ENCODE measurements at places on chromosomes 1 and 21.

DNA sequence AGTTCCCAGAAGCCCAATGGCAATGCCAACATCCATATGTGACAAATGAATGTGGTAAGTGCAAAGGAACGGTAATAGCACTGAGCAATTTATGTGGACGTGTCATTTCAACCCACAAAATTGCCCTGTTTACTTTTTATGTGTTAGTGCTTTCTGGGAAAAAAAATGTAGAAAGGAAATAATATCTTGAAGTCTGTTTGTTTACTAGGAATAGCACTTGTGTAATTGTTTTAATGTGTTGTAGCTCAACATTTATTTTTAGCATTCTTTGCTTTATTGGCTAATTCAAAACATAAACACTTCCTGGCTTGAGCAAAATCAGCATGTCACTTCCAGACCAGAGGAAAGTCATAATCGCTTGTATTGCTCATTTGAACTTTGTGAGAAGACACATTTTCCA lies 224.8 kb upstream of the KCNK2 start:
- DNase-seq = no peak
- no peaks in the 10 kb centered on the region for H3K27me3 ChIP-seq
- no peaks in the 10 kb centered on the region for H3K4me1 ChIP-seq
- H3K36me3 ChIP-seq = no peaks in the 10 kb centered on the region

GRCh38 chr1:245679821-245680780 lies 525.3 kb downstream of the KIF26B start:
- H3K27me3 ChIP-seq = no peaks in the 10 kb centered on the region
- no peak overlapping the region for H3K27ac ChIP-seq
- H3K4me3 ChIP-seq = no peak overlapping the region
- H3K4me1 ChIP-seq = no peaks in the 10 kb centered on the region
- peak; percentile 28 for DNase-seq
- no peaks in the 10 kb centered on the region for H3K36me3 ChIP-seq

- H3K27ac ChIP-seq = no peak overlapping the region
- H3K4me3 ChIP-seq = no peak overlapping the region
- no peak for DNase-seq
- no peaks in the 10 kb centered on the region for H3K4me1 ChIP-seq
- H3K27me3 ChIP-seq = no peaks in the 10 kb centered on the region
- H3K36me3 ChIP-seq = no peaks in the 10 kb centered on the region
These were observed 16.2 kb upstream of the DISC1 start for GRCh38 chr1:231610388-231610787.

GRCh38 chr1:201562659-201563405 lies 23.9 kb downstream of the NAV1 start:
- H3K36me3 ChIP-seq = no peaks in the 10 kb centered on the region
- peak; percentile 77 for DNase-seq
- no peaks in the 10 kb centered on the region for H3K27me3 ChIP-seq
- peak overlapping the region; percentile 79 for H3K27ac ChIP-seq

- no peak for DNase-seq
- H3K27me3 ChIP-seq = no peaks in the 10 kb centered on the region
- H3K4me3 ChIP-seq = no peak overlapping the region
- H3K36me3 ChIP-seq = no peaks in the 10 kb centered on the region
These were observed 213.8 kb downstream of the HHIPL2 start for GRCh38 chr1:222334026-222334680.

DNA sequence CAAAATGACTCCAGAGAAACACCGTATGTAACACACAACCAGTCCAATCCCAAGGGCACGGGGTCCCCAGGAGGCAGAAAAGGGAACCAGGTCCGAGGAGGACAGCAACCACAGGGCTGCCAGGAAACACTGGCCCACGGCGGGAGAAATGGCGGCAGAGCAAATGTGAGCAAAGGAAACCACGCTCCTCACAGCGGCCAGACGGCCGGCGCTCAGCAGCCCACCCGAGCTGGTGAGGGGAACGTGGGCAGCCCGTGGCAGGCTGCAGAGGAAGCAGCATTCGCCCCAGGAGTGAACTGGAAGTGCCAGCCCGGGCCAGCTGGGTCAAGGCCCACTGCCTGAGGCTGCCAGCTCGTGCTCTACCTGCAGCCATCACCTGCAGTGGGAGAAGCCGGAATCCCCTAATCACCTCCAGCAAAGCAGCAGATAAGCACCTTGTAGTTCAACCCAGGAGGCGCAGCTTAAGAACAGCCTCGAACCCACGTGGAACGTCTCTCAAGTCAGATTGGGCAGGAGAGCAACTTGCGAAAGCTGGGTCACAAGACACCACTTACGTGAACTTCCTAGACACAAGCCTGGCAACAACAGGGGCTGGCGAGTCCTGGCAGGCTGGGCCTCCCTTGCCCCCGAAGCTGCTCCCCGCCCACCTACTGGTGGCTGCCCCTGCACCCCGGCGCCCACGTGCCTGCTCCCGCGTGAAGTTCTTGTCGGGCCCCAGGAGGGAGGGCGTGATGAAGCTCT lies 6.7 kb downstream of the SLC19A1 start:
- H3K27ac ChIP-seq = no peak overlapping the region
- no peaks in the 10 kb centered on the region for H3K36me3 ChIP-seq
- peak; percentile 67 for DNase-seq
- no peaks in the 10 kb centered on the region for H3K4me1 ChIP-seq

DNA sequence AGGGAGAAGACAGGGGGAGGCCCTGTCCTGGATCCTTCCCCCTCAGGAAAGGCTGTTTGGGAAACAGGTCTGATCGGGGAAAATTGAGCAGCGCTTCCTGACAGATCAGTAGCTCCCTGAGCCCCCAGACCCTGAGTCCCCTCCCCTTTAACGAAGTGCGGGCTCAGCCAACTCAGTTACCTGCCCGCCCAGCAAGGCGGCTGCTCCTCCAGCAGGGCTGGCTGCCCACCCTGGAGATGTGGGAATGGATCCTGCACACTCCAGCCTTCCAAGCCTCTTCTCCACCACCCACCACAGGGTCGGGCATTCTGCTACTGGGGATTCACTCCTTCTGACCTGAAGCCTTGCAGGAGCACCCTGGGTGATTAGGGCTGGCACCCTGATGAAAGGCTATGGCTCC lies 27.6 kb upstream of the LAPTM5 start:
- DNase-seq = no peak
- H3K4me3 ChIP-seq = no peak overlapping the region
- H3K4me1 ChIP-seq = no peaks in the 10 kb centered on the region
- no peak overlapping the region for H3K27ac ChIP-seq
- no peaks in the 10 kb centered on the region for H3K36me3 ChIP-seq

DNA sequence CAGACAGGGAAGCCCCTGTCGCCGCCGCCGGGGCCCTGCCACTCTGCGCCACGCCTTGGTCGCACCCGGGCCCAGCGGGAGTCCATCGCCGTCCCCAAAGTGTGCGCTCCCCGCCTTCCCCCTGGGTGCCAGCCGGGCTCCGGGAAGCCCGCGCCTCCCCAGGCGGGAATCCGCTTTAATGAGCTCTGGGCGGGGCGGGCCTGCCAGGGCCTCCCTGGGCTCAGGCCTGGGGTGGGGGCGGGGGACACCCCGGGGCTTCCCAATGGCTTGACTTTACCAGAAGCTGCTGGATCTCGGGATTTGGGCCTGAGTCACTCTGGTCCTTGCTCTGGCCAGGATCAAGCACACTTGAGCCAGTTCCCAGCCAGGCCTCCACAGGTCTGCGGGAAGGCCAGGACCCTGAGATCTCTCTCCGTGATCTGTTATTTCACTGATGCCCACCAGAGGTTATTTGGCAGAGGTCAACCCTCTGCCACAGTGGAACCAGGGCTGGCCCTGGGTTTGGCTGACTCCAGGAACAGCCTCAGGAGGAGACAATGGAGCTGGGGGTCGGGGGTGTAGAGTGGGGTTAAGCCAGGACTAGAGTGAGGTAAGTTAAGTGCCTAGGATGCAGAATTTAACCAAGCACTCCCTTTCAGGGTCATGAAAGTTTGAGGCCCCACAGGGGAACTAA lies 178.4 kb upstream of the EDN2 start:
- H3K36me3 ChIP-seq = no peaks in the 10 kb centered on the region
- H3K4me1 ChIP-seq = peaks cover 20% of the 10 kb centered on the region
- H3K4me3 ChIP-seq = peak overlapping the region; percentile 71
- peak overlapping the region; percentile 97 for H3K27ac ChIP-seq

DNA sequence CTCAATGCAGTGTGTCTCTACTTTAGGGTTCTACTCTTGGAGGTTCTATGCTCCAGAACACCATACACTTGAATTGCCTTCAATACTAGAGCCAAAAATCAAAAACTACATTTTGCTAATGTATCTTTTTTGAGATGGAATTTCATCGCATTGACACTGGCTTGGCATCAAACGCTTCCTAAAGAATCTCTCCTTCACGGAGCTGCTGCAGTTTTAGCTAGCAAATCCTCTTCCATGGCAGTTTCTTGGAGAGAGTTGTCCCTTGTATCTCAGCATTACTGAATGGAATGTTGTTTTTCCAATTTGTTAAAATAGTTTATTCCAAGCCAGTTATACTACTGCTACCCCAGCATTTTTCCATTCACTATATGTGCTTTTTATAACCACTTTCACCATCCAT lies 17.7 kb downstream of the SDCCAG8 start:
- no peak for DNase-seq
- no peak overlapping the region for H3K27ac ChIP-seq
- H3K27me3 ChIP-seq = no peaks in the 10 kb centered on the region
- H3K4me3 ChIP-seq = no peak overlapping the region
- H3K36me3 ChIP-seq = peaks cover 11% of the 10 kb centered on the region

GRCh38 chr1:85166351-85166750 lies 34.5 kb downstream of the SYDE2 start:
- H3K27ac ChIP-seq = no peak overlapping the region
- DNase-seq = no peak
- H3K27me3 ChIP-seq = no peaks in the 10 kb centered on the region
- H3K4me3 ChIP-seq = no peak overlapping the region
- no peaks in the 10 kb centered on the region for H3K36me3 ChIP-seq

DNA sequence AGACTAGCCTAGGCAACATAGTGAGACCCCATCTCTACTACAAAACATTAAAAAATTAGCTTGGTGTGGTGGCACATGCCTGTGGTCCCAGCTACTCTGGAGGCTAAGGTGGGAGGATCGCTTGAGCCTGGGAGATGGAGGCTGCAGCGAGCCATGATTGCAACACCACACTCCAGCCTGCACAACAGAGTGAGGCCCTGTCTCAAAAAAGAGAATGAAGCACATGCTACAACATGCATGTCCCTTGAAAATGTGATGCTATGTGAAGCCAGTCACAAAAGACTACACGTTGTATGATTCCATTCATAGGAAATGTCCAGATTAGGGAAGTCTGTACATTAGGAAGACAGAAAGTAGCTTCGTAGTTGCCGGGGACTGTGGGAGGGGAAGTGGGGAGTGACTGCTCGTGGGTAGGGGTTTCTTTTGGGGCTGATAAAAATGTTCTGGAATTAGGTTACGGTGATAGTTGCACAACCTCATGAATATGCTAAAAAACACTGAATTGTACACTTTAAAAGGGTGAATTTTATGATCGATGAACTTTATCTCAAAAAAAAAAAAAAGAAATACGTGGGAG lies 202.1 kb downstream of the KAZN start:
- no peak for DNase-seq
- H3K4me3 ChIP-seq = no peak overlapping the region
- H3K27ac ChIP-seq = no peak overlapping the region
- no peaks in the 10 kb centered on the region for H3K27me3 ChIP-seq
- no peaks in the 10 kb centered on the region for H3K36me3 ChIP-seq

- no peak overlapping the region for H3K27ac ChIP-seq
- no peak overlapping the region for H3K4me3 ChIP-seq
- no peaks in the 10 kb centered on the region for H3K36me3 ChIP-seq
These were observed 89.8 kb downstream of the OLFML2B start for GRCh38 chr1:161933592-161934588.

DNA sequence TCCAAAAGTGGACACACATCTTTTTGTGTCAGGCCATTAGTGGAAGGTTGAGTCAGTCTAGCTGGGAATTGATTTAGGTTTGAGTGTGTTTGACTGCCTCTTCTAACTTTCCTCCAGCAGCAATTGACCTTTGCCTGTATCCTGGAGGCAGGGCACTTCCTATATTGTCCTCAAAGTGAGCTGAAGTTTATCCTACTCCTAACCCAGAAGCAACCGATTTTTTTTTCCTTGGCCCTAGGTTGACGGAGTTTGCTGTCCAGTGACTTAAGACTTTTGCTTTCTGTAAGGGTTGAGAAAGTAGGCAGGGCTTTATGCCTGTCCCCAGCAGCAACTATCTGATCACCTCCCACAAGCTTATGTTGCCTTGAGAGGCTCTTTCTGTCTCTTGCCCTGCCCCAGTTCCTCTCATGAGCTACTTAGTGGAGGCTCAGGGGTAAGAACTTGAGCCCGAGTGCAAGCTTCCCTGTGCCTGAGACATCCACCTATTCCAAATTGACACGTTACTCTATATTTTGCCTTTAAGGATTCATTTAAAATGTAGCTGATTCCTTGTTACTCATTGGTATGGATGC lies 30.9 kb downstream of the SLC35F3 start:
- no peaks in the 10 kb centered on the region for H3K27me3 ChIP-seq
- H3K36me3 ChIP-seq = no peaks in the 10 kb centered on the region
- H3K4me3 ChIP-seq = no peak overlapping the region
- H3K4me1 ChIP-seq = no peaks in the 10 kb centered on the region

GRCh38 chr1:63010913-63011660 lies 227.2 kb downstream of the ATG4C start:
- H3K27me3 ChIP-seq = no peaks in the 10 kb centered on the region
- no peak overlapping the region for H3K4me3 ChIP-seq
- DNase-seq = no peak
- H3K27ac ChIP-seq = no peak overlapping the region

GRCh38 chr1:153390938-153391710 lies at the start of gene S100A8:
TSS of gene S100A8 (minus strand) at chr1:153391073. CDS start at chr1:153390535, 538 bp downstream.
- H3K27ac ChIP-seq = no peak within 1 kb of the TSS
- H3K4me3 ChIP-seq = no peak within 1 kb of the TSS
- H3K27me3 ChIP-seq = no peaks in the 10 kb centered on the region
- DNase-seq = no peak

- no peak for DNase-seq
- H3K36me3 ChIP-seq = no peaks in the 10 kb centered on the region
- no peak overlapping the region for H3K4me3 ChIP-seq
- H3K27ac ChIP-seq = peak overlapping the region; percentile 67
These were observed 44.3 kb upstream of the WNT2B start for GRCh38 chr1:112464501-112464900.

- no peak for DNase-seq
- no peaks in the 10 kb centered on the region for H3K4me1 ChIP-seq
- no peak overlapping the region for H3K4me3 ChIP-seq
- H3K27me3 ChIP-seq = no peaks in the 10 kb centered on the region
These were observed 23.4 kb upstream of the HSD3B1 start for GRCh38 chr1:119483441-119484200.

DNA sequence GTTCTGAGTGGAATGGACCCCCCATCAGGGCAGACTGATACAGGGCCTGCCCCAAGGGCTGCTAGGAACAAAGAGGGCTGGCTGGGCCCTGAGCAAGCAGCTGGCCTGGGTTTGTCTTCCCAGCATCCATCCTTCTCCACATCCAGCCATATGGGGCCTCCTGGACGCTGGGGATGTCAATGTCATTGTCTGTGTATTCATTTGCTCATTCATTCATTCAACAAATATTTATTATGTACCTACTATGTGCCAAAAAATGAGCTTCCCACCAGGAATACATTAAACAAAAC lies 15.6 kb upstream of the ECE1 start:
- no peak overlapping the region for H3K4me3 ChIP-seq
- peaks cover 23% of the 10 kb centered on the region for H3K4me1 ChIP-seq
- H3K36me3 ChIP-seq = no peaks in the 10 kb centered on the region
- no peak for DNase-seq
- no peaks in the 10 kb centered on the region for H3K27me3 ChIP-seq
